OCI-LY7 (cell line): ENCODE measurements at places on chromosomes 7 and 10.

DNA sequence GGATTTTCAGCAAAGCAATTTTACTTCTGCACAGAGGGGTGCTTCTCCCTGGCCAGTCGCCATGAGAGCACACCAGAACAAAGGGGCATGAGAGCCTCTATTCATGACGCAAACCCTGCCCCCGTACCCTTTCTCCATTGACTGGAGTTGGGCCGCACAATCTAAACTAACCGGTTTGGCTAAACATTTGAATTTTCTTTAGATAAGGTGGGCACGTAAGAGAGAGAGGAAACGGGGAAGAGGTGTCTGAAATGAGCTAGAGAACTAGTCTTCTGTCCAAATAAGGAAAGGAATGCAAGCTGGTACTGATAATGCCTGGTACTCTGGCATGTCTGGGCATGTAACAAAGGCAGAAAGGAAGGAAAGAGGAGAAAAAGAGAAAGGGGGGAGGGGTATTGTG, 13.2 kb upstream of the SCIN start:
- no peak for DNase-seq

GRCh38 chr7:99120501-99120900, 23.4 kb downstream of the SMURF1 start:
- DNase-seq = no peak

DNA sequence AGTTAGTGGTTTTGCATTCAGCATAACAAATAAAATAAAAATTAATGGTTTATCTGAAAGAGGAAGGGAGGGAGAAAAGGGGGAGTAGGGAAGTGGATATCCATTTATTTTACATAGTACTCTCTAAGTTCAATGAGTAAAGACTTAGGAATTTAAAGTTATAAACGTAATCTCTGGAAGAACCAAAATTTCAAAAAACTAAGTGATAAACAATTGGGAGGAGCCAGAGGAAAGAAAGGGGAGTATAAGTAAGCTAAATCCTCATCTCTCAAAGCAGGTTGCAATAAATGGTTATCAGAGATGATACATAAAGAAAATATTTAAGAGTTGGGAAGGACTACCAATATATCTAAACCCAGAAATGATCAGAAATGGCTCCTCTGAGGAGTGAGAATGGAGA, 46.4 kb downstream of the ANK3 start:
- DNase-seq = no peak

DNA sequence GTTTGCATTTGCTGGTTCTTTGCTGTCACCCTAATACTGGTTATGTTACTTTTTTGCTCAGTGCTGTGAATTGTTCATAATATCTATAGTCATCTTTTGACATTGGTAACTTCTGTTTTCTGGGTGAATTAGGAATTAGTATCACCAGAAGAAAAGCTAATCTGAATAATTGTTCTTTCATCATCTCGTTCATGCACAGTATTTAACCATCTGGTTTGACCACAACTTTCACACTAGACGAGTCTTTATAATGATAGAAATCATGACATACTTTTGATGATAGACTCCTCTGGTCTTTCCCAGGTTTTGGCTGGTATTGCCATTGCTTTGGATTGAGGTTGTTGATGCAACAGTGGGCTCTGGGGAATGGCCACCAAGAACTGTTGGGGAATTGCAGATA, 25.1 kb downstream of the SGPL1 start:
- DNase-seq = no peak

DNA sequence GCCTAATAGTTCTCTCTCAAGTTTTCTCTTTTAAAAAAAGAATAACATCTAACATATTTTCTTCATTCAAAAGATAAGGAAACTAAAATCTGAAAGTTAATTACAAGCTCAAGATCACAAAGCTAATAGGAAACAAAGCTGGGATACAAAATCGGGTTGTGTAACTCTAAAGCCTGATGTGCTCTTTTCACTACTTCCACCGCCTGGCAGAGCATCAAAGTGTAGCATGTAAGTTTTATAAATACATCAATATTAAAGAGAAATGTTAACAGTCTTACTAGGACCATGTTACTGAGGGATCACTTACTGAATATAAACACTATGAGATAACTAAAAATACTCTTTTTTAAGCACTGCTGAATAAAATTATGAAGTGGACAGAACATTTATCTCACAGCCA, 97.2 kb downstream of the KMT2C start:
- DNase-seq = no peak

DNA sequence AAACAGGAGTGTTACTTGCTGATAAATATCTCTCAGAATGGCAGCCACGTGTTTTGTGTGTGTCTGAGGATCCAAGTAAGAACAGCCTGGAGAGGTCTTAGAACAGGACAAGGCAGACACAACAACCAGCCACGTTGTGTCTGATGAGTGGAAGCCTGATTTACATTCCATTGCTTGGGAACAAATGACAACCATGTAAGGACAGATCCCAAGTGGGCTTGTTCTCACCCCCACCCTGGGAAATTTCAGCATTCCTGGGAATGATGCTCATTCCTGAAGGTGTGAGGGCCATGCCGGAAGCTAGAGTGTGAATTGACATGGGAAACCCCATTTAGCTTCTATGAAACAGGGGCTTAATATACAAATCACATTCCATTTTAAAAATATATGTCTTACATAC, 35.9 kb downstream of the IL6 start:
- no peak for DNase-seq
